ENCODE measurements at places on chromosomes 2 and 18. TPM values are rescaled to one million over a fixed set of nuclear protein-coding genes. Genes with fewer than 3 reads are reported as not detected.

DNA sequence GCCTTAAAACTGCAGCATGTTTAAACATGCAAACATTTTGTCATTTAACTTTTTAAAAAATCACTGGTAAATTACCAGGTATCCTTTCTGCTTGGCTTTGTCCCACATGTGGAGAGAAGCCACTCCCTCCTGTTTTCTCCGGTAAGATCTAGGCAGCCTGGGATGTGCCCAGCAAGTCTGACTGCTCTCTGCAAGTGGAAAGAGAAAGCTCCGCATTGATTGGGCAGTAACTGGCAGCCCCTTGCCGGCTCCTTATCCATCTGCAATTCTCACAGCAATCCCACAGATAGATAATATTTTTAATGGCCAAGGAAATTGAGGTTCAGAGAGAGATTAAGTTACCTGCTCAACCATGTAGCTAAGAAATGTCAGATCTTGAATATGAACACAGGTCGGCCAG lies 136.1 kb downstream of the TMEM200C start:
- no peak for DNase-seq

ZNF532 gene
- total RNA-seq, result 17.8 TPM

- peak; percentile 16 for DNase-seq
These were observed 89.9 kb upstream of the TMEM247 start for GRCh38 chr2:46389417-46389916.

GRCh38 chr2:74552914-74553811 lies 579 bp downstream of the LOXL3 start:
- peak; percentile 76 for DNase-seq

FRZB gene
- 0.98 TPM for total RNA-seq

- no peak for DNase-seq
These were observed 491.8 kb downstream of the KCNJ3 start for GRCh38 chr2:155190342-155190741.

- DNase-seq, result no peak
These were observed 33.0 kb downstream of the CRACDL start for GRCh38 chr2:98903064-98903355.

HAAO gene
- total RNA-seq, result not detected

- DNase-seq, result peak; percentile 71
These were observed 51.0 kb downstream of the LAMA3 start for GRCh38 chr18:23740105-23740830.

RAX gene
- not detected for total RNA-seq

- no peak for DNase-seq
These were observed 17.4 kb downstream of the NTSR2 start for GRCh38 chr2:11652553-11652952.

SPP2 gene
- total RNA-seq, result not detected

DNA sequence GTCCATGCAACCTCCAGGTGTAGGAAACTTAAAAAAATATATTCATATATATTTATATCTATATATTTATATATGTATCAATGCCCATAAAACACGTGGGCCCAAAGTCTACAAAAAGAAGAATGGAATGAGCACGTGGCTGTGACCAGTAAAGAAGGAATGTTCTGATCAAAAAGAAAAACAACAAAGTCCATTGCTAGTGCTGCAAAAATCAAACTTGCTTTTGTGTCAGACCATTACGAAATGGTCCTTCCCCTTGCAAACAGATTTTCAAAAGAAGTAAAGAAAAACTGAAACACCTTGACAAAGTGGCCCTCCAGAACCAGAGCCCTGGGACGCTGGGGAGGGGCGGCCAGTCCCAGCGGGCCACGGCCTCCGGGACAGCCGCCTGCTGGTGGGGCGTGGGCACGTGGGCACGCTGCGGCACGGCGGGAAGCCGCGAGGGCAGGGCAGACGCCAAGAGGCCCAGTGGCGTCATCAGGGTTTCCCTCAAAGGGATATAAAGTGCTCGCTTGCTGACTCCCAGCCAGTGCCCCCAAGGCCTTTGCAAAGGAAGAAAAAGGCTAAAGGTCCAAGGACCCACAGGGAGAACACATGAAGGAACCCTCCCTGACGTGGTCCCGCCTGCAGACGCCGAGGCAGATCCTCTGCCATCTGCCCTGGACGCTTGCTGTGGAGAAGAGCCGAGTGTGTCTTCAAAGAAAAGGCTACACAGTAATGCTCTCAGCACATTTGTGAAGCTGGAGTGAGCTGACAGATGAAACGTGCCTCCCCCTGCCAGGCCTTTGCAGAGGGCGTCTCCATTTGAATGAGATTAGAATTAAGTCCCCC lies 201.8 kb downstream of the TWIST2 start:
- DNase-seq, result no peak

GRCh38 chr2:172048508-172049503 lies 36.5 kb upstream of the DLX1 start:
- no peak for DNase-seq

DNA sequence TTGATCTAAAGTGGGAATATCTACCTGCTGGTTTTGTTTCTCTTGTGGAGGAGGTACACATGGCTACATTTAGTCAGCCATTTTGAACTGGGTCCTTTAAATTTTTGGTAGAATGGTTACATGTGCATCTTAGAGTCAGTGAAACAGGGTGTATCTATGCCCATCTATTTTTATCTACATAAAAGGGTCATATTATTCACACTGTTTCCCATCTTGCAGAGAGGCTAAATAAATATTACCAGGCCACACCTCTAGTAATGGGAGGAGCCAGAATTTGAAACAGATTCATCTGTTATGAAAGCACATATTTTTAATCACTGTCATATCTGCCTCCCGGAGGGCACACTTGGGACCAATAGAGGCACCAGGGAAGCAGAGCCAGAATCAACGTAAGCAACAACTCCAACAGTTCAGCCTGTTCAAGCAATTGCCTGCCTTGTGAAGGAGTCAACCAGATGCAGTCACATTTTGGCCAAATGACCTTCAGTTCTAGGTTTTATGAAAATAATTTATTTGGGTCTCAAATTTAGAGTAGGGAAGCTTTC lies 376.8 kb downstream of the TSN start:
- no peak for DNase-seq

GRCh38 chr2:164066095-164066494 lies 330.3 kb upstream of the FIGN start:
- no peak for DNase-seq

- no peak for DNase-seq
These were observed 260.9 kb downstream of the FIGN start for GRCh38 chr2:163474889-163475288.

DNA sequence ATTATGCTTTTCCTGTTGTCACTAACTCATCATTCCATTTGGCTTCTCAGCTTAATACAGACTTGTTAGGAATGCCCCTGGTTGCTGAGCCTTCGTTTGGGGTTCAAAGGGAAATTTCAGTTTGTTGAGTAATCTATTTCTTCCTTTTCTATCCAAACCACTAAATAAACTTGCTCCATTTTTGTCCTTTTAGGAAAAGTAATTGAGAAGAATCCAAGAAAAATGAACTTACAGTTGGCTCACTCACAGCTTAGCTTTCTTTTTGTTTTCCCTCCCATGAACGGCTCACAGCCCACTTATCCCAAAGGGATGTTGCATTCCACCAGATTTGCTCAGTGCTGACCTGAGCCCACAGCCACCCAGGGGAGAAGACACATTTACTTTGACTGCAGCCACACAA lies 73.9 kb downstream of the SOX11 start:
- no peak for DNase-seq

DNA sequence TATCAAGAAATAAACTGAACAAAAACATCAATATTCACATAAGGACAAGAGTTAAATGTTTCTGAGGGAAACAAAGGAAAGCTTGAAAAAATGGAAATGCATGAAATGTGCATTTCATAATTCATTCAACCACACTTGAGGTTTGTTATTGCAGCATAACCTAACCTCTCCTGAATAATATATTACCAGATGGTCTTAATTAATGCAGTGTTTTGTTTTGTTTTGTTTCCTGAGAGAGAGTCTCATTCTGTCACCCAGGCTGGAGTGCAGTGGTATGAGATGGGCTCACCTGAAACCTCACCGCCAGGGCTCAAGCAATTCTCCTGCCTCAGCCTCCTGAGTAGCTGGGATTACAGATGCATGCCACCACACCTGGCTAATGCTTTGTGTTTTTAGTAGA lies 139.9 kb upstream of the PIEZO2 start:
- DNase-seq, result no peak

- DNase-seq, result peak; percentile 47
These were observed 19.9 kb downstream of the SH2D6 start for GRCh38 chr2:85438201-85439024.

GRCh38 chr18:28855989-28856388 lies 679.1 kb upstream of the CDH2 start:
- DNase-seq, result no peak

DNA sequence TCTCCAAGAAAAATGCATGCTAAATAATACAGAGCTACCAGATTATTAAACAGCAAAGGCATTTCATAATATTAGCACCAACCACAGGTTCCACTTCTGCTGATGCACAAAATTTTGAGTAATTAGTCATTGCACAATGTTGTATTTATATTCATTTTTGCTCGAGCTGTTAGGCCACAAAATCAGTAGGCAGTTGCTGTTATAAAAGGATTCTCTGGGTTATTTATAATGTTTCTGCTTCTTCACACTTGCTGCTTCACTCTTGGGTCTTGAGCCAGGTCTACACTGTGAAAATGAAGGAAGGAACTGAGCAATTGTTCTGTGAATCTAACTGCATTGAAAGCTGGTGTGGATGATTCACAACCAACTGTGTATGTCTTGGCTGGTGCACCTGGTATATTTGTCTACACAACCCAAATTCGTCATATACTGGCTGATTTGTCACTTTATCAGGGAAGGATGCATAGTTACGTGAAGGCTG lies 38.3 kb downstream of the MRPL33 start:
- DNase-seq, result peak; percentile 79

GPR45 gene
- total RNA-seq, result not detected

- DNase-seq, result peak; percentile 66
These were observed 176.3 kb upstream of the NABP1 start for GRCh38 chr2:191501561-191502168.

- DNase-seq, result no peak
These were observed 10.1 kb downstream of the ID2 start for GRCh38 chr2:8691859-8692437.

- no peak for DNase-seq
These were observed 3.7 kb downstream of the IL1RL2 start for GRCh38 chr2:102190430-102191107.

TXNDC2 gene
- total RNA-seq, result 0.10 TPM

NR4A2 gene
- total RNA-seq, result 0.96 TPM

- no peak for DNase-seq
These were observed 769.9 kb upstream of the FSHR start for GRCh38 chr2:49924044-49924817.

DNA sequence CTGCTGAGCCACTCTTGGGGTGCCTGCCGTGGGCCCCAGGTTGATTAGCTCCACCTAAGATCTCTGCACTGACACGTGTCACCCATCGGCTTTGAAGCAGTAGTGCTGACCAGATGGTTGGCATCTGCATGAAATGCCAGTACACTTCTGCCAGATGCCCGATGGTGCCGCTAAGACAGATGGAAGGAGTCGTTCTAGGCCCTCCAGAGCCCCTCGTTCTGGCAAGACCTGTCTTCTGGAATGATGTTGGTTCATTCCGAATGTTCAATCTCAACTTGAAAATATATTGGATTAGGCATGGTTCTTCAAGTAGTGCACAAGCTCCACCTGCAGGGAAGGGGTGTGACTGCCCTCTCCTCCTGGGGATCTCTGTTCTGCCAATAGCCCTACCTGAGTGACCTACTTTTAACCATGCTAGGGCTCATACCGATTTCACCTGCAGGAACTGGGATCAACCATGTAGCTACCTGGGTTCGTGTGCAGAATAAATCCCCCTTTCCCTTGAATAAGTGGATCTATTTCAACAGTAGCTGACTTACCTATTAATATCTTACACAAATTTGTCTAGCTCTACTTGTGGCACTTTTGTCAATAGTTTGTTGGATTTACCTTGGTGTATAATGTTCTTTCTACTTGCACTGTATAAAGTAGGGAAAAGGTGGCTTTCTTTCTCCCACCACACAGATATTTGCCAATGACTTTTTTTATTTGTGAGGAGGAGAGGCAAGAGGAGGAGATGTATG lies 342.6 kb downstream of the CTNNA2 start:
- DNase-seq, result no peak

KYNU gene
- 31.6 TPM for total RNA-seq

DNA sequence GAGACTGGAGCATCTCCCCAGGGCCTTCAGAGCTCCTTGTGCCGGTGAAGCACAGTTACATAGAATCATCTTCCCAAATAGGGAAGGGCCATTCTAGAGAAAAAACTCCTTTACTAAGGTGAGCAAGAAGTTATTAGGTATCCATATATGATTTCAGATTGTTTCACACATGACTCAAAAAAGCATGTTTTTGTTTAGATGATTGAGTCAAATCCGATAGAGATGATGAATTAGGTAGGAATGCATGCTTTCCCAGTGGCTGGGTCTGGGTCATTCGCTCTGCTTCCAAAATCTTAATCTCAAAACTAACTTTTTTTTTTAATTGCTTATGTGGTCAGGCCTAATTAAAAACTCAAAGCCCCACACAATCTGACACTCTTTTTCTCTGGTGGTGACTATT lies 3.8 kb downstream of the NT5C1B start:
- no peak for DNase-seq

SCG2 gene
- total RNA-seq, result 79.7 TPM

ALS2 gene
- 25.9 TPM for total RNA-seq

All from RPMI7951 (cell line).